Astrocyte (in vitro differentiated cells and primary cell): ENCODE measurements at places on chromosomes 4 and X. TPM values are rescaled to one million over a fixed set of nuclear protein-coding genes. Genes with fewer than 3 reads are reported as not detected.

- H3K27me3 ChIP-seq, result no peaks in the 10 kb centered on the region
- H3K4me1 ChIP-seq, result no peaks in the 10 kb centered on the region
- no peaks in the 10 kb centered on the region for H3K36me3 ChIP-seq
Measured at GRCh38 chr4:25981749-25982148, 67.7 kb downstream of the SMIM20 start.

The H2BW1 gene
- total RNA-seq, result not detected in 2 replicates

The TBX22 gene
- not detected in 2 replicates for total RNA-seq

DNA sequence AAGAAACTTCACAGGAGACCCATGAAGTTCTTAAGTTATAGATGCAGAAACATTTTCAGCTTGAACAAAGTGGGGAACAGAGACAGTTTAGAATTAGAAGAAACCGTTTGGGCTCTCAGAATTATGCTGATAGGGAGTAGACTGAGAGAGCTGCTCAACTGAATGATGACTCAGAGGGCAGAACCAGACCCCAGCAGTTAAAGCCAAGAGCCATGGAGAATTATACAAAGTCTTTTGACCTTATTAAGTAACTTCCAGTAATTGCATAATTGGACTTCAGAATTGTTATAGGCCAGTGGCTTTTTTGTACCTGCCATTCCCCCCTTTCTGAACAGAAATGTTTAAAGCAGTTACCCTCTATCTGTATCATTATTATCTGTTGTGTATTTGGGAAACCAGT is 642.1 kb downstream of the CCSER1 start:
- H3K27me3 ChIP-seq, result no peaks in the 10 kb centered on the region
- H3K4me1 ChIP-seq, result no peaks in the 10 kb centered on the region
- no peaks in the 10 kb centered on the region for H3K36me3 ChIP-seq
